ENCODE measurements at places on chromosomes 7 and 10. TPM values are rescaled to one million over a fixed set of nuclear protein-coding genes. Genes with fewer than 3 reads are reported as not detected.

Gene CLDN3
- polyA plus RNA-seq = not detected

DNA sequence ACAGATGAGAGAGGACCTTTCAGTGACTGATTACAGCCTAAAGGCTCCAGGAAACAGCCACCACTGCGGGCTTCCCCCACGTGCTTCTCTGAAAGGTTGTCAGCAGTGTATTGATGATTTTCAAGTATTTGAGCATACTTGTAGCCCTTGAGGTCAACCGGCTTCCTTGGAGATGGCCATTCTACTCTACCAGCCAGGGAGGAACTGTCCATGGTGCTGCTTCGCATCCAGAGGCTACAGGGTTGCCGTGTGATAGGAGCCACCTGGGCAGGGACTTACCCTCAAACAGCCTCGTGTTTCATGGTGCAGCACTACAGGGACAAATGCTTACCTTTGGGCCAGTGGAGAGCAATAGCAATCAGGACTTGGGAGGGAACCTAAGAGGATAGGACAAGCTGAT, 179.5 kb downstream of the DPP6 start:
- no peak for DNase-seq

- DNase-seq = no peak
These were observed 13.3 kb downstream of the KAT6B start for GRCh38 chr10:74839708-74840107.

Gene MYOZ1
- polyA plus RNA-seq = not detected

DNA sequence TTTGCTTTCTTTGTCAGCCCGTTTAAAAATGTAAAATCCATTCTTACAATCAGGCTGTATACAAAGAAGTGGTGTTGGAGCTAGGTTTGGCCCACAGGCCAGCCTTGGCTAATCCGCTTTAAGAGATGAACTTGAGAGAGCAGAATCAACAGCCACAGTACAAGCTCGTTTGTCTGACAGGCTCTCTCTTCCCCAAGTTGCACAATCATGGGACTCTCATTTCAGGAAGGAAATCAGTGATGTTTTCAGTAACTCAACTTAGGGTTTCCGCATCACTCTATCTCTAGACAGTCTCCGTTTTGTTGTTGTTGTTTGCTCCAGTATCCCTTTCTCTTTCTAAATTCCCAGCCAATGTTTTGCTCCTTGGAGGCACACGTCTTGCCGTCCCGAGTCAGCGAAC, 582.0 kb upstream of the MKI67 start:
- DNase-seq = no peak

DNA sequence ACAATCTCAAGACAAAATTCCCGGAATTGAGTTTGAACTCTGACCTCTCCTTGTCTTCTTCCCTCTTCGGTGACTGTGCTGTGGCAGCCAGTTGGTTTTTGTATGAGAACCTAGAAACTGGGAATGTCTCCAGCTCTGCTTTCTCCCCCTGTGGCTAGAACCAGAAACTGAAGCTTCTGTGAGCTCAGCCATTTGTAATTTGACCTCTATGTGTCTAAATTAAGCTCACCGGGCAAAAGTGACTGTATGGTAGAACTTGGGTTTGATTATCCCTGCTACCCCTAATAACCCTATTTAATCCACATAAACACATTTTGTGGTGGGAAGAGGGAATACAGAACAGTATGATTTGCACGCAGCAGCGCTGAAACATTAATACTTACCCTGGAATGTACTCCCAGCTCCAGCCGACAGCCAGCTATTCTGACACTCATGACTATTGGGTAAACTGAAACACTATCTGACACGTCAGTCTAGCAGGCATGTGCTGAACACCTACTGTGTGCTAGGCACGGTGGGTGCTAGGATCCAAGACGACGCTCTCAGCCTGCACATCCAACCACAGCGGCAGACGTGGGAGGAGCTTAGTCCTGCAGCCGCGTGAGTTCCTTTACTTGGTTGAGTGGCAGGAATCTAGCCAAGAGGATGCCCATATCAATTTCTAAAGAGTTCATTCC, 324.8 kb downstream of the SFMBT2 start:
- no peak for DNase-seq

GRCh38 chr10:24851629-24852028, 100.8 kb downstream of the PRTFDC1 start:
- no peak for DNase-seq

DNA sequence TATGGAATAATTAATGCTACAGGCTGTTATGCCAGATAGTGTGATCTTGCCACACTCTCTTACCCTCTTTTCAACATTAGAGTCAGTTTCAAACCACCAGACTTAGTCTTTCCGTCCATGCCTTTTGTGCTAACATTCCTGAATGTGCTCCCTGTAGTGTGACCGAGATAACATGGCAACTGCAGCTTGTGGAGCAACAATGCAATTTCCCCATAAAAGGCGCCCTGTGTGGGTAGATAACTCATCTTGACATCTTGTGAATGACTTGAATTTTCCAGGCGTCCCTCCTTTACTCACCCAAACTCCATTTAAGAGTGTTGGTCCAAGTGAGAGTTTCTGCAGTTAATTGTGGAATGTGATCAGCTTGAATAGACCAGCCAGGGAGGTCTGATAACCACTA, 99.6 kb downstream of the DNAH11 start:
- DNase-seq = no peak

DNA sequence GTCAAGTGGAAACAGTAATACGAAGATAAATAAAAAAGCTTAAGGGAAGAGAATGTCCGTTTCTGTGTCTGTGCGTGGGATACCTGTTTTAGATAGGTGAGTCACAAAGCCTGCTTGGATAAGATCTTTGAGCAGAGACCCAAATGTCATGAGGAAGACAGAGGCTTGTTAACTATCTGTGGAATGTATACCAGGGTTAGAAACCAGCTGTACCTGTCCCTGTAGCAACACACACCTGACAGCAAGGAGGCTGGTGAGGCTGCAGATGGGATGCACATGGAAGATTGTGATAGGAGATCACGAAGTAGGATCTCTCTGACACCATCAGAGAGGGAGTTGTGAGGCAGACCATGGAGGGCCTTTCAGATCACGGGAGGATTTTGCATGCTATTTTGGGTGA, 105.3 kb downstream of the ARHGAP21 start:
- DNase-seq = no peak

Gene SDK1
- 0.75 TPM for polyA plus RNA-seq

DNA sequence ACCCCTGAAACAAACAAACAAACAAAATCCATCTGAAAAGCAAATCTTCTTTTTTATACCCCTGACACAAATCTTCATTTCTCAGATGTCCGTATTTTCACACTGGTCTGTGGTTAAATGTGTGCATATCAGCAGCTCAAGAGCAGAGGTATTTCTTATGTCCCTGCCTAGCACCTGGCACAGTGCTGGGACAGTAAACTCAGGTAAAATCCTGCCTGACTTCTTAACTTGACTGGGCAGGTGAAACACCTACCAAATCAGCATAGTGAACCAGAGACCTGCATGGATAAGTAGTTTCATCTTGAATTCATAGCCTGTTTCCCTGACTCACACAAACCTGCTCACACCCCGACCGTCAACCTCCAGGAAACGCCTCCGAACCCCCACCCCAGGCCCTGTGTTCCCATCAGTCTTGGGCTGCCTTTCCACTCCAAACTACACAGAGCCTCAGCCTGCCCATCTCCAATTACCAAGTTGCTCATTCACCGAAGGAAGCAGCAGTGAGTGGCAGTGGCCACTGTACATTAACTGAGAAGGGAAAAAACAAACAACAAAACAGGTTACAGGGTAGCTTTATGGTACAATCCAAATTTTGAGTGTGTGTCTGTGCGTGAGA, 109.9 kb downstream of the HECTD2 start:
- DNase-seq = no peak

- no peak for DNase-seq
These were observed 150.5 kb downstream of the THSD7A start for GRCh38 chr7:11681461-11681860.

DNA sequence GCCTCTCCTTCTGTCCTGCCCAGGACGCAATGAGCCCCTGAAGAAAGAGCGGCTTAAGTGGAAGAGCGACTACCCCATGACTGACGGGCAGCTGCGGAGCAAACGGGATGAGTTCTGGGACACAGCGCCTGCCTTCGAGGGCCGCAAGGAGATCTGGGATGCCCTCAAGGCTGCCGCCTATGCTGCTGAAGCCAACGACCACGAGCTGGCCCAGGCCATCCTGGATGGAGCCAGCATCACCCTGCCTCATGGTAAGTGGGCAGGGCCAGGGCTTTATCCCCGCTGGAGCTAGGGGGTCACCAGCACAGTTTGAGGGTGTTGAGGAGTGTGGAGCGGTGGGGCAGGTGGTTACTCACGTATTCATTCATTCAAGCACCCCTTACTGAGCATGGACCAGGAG, 4.7 kb upstream of the ANKRD2 start:
- no peak for DNase-seq

Gene ARL3
- polyA plus RNA-seq = 10.7 TPM

DNA sequence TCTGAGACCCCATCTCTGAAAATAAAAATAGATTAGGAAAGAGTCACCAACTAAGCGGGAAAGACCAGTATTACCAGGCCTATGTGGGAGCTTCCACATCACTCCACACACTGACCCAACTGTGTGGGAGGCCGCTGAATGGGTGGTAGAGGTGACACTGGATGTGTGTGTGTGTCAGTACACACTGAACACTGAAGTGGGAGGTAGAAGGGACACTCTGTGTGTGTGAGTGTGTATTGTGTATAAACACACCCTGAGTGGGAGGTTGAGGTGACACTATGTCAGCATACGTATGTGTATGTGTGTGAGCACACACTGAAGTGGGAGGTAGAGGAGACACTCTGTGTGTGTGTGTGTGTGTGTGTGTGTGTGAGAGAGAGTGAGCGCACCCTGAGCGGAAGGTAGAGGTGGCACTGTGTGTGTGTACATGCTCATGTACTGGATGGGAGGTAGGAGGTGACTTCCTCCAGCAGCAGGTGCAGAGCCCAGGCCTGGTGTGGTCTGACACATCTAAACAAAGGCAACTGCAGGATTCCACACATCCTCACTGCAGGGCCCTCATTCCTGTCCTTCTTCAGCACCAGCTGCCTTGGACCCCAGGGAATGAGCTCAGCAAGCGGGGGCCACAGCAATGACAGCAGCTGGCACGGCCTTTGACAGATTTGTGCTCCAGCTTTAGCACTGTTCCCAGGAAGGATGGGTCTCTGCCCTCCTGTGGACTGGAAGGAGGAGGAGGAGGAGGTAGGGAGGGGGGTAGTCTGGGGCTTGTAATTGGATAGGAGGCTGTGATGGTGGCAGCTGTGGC, 26.5 kb upstream of the RBM20 start:
- no peak for DNase-seq

Measured in keratinocyte (primary cell).